ENCODE measurements at places on chromosomes 1 and 21.

DNA sequence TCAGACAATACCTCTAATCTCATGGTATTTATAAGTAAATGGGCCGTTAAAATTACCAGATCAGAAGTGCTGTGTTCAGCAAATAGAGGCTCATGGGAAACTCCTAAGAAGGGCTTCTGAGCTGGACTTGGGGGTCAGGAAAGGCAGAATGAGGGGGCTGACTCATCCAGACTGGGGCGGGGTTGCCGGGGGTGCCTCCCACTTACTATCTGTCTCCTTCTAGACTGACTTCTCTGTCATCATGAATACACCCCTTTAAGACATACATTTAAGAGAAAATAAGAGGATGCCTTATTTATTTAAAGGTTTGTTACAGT is 96.0 kb upstream of the ERRFI1 start:
- DNase-seq: no peak

GRCh38 chr1:59163268-59164092 is 133.4 kb upstream of the FGGY start:
- no peak for DNase-seq

DNA sequence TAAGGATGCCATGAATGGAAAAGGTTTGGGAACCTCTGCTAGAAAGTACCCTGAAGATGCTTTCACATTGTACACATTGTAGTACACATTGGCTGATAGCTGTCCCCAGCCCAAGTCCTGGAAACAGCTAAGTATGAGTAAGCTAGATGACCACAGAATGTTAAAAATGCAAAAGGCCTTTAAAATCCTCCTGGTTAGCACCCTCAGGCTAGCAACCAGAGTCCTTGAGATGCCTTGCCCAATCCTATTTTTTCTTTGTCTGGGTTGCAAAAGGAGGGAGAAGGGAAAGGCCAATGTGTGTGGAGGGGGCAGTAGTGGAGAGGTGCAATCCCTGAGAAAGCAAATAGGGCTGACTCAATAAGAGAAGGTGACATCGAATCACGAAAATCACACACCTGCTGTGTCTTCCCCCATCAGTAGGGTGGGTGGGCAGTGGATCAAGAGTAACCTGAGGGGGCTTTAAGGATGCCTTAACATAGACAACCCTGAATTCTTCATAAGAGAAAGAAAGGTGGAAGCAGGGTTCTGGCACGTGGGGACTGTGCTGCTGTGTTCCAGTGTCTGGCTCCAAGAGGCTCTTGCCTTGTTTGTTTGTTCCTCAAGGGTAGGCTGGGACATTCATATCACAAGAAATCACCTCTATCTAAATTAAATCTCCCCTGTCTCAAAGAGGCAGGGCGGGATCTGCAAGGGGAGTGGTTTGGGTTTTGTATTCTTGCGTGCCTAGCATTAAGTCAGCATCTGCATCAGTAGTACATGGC is 266.2 kb upstream of the PLXNA2 start:
- DNase-seq: no peak

GRCh38 chr1:57192222-57192621 is 226.4 kb upstream of the C8B start:
- no peak for DNase-seq

GRCh38 chr1:116075990-116076389 is 35.2 kb upstream of the MAB21L3 start:
- DNase-seq: no peak

GRCh38 chr1:81660286-81660685 is 140.4 kb upstream of the ADGRL2 start:
- no peak for DNase-seq

DNA sequence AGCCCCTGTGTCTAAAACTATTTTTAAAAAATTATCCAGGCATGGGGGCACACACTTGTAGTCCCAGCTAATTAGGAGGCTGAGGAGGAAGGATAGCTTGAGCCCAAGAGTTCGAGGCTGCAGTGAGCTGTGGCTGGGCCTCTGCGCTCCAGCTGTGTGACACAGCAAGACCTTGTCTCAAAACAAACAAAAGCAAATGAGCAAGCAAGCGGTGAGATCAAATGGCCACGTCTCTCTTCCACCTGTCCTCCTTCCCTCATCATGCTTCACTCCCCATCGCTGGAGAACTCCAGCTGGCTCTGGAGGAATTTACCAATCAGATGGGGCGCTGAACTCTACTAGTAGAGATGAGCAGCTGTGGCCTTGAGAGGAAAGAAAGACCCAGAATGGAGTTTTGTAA is 14.0 kb upstream of the REN start:
- DNase-seq: no peak

DNA sequence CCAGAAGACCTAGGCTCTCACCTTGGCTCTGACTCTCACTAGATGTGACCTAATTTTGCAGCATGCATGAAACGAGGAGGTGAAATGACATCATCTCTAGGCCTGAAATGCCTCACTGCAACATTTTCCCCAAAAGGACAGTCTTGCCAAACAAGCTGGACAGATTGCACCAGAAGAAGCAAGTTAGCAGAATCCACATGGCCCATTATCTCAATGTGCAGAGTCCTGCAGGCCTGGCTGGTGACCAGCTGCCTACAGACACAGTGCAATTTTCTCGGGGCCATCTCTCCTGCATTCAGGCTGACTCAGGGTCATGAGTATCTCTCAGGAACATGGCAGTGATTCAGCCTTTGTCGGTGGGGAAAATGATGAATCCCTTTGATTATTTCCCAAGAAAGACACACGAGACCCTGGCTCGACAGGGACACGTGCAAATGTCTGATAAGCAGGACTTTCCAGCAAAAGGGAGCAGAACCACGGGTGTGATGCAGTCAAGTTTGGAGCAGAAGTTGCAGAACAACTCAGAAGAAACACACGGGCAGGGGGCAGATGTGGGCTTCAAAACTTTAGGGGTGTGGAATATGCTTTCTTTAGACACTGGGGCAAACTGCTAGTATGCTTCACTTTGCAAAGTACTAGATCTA is 38.7 kb downstream of the TRIM67 start:
- DNase-seq: no peak

Data from dorsolateral prefrontal cortex (tissue), 122 donors.